Left kidney (tissue), 8 donors: ENCODE measurements at places on chromosomes 3 and 15.

- DNase-seq: no peak
Observed at GRCh38 chr15:82539691-82540054, 584 bp downstream of the RPS17 start.

GRCh38 chr3:102181175-102181920 lies 253.5 kb upstream of the ZPLD1 start:
- DNase-seq: no peak

DNA sequence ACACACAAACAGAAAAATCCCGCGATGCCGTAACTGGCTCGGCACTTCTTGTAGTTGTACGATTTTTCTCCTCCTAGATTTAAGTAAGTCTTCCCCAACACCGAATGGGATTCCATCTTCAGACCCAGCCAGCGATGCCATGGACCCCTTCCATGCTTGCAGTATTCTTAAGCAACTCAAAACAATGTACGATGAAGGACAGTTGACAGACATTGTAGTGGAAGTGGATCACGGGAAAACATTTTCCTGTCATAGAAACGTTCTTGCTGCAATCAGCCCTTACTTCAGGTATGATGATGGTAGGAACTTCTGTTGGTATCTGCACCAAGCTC lies 763 bp downstream of the KBTBD8 start:
- no peak for DNase-seq

DNA sequence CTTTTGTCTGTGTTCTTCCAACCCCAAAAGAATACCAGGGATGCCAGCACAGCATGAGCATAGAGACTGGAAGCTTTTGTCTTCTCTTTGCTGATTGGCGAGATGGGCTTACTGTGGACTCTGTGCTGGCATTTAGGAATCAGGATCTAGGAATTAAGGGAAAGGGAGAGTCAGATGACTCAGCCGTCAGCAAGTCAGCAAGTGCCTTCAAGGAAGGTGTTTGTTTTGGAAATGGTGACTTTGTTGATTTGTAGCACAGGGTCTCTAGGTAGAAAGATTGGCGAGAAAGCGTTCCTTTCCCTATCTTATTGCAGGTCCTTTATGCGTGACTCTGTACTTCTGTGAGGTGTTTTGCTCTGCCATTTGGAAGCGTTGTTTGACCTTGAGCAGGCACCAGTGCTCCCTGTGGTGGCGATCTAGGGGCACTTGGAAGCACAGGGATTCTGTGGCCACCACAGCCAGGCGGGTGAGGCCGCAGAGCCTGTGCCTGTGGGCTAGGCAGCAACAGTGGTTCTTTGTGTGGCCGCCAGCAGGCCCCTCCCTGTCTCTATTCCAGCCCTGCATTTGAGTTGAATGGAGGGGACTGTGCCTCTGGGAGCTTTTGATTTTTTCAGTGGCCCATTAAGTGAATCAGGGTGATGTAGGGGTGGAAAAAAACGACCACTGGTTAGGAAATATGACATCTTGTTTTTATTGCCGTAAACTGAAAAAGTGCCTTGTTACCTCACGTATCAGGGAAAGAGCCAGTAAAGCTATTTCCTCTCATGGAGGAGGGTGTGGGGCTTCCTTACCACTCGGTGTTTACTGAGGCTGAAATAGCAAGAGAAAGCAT lies 19.0 kb downstream of the FAN1 start:
- DNase-seq: no peak

DNA sequence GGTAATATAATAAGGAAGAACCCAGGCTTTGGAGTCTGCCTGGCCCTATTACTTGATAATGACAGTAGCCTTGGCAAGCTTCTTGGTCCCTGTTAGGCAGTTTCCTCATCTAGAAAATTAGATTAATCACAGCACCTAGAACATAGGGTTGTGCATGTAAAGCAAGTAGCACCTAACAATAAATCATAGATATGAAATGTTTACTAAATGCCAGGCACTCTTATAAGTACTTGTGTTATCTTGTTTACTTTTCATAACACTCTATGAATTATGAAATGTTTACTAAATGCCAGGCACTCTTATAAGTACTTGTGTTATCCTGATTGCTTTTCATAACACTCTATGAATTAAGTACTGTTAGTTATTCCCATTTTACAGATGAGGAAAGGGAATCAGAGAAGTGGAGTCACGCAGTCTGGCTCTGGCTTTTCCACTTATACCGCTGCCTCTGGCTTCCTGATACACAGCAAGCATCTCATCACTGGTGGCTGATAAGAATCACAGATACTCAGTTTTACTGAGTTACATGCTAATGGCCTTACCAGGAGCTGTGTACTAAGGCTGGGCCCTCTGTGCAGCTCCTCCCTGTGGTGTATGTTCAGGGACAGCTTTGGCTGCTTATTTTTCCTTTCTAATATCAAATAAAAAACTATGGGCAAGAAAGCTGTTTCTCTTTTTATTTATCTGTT lies 123.4 kb downstream of the FEZF2 start:
- no peak for DNase-seq
